GM19239 (cell line): ENCODE measurements at places on chromosomes 2 and 18.

GRCh38 chr2:78861546-78861945 is 164.0 kb upstream of the REG3G start:
- DNase-seq = no peak

GRCh38 chr18:30652387-30652786 is 390.2 kb downstream of the DSC3 start:
- DNase-seq = no peak

- no peak for DNase-seq
These were observed 66.6 kb downstream of the UGGT1 start for GRCh38 chr2:128157644-128158043.

GRCh38 chr2:119221609-119222008 is 2.0 kb upstream of the STEAP3 start:
- no peak for DNase-seq

GRCh38 chr2:197600306-197600705 is 75.1 kb downstream of the RFTN2 start:
- DNase-seq = no peak

- no peak for DNase-seq
These were observed 75.7 kb upstream of the TFCP2L1 start for GRCh38 chr2:121360566-121361300.

GRCh38 chr2:34831096-34831495 is 1232.0 kb upstream of the FAM98A start:
- DNase-seq = no peak

- DNase-seq = no peak
These were observed 119.9 kb upstream of the HS6ST1 start for GRCh38 chr2:128438586-128438985.

DNA sequence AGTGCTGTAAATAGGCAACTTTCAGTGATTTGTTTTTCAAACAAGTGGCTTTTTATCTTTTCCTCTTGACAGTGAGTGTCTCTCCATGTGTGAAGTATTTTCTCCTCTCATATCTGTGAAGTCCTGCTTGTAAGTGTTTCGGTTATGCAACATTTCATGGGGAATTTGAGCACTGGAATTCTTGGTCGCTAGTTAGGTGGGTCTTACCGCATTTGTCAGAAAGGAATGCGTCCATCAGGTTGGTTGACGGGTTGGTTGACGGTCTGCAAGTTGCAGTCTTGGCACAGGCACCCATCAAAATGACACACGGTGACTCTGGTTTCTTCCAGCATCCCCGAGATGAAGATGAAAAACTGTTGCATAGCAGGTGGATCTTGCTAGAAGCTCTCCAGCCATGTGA is 109.8 kb downstream of the AGAP1 start:
- no peak for DNase-seq
